Fibroblast of the aortic adventitia (primary cell): ENCODE measurements at places on chromosomes 1 and 21.

DNA sequence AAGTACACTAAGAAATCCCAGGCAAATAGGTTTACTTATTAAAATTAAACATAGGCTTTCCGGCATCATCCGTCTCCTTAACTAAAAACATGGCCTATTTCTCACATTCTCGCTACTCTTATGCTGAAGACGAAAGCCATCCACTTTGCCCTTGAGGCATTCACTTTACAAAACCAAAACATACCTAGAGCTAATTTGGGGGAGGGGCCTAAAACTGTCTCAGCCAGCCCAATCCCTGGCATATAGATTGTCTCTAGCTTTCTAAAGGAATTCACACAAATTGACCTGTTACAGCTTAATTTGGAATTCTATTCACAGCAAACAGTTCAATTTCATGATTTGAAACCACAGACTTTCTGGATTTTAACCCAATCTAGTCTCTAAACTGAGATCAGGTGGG lies 34.8 kb downstream of the SLC35D1 start:
- DNase-seq: no peak

GRCh38 chr1:109240158-109241152 lies 8.9 kb upstream of the CELSR2 start:
- peak; percentile 41 for DNase-seq

- peak; percentile 22 for DNase-seq
Measured at GRCh38 chr1:200242110-200243041, 167.5 kb downstream of the ZNF281 start.

GRCh38 chr1:197319631-197320030 lies 51.6 kb downstream of the CRB1 start:
- DNase-seq: no peak

GRCh38 chr1:161077426-161077825 lies 7.7 kb upstream of the ARHGAP30 start:
- no peak for DNase-seq
